NCI-H1048 (cell line): ENCODE measurements at places on chromosomes 2 and 18.

GRCh38 chr2:96233436-96233835, 24.8 kb upstream of the STARD7 start:
- no peak for DNase-seq

- DNase-seq, result no peak
Observed at GRCh38 chr2:171436307-171436706, 2.3 kb downstream of the DCAF17 start.

DNA sequence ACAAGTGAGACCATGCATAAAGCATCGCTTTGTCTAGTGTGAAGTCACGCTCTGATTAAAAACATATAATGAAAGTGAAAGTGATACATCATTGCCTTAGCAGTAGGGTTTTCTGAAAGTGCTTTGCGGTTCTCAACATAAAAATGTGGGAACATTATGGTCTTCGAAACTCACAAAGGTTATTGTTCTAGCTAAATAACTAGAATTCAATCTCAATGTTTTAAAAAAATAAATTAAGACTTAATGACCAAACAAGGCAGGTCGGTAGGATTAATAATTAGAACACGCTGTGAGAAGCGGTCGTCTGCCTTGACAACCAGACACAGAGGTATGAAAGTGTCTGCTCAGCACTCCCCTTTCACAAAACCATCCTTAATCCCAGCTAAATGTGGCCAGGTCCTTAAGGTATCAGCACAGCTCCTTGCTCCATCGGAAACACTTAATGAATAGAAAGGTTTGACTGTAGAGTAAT, 42.2 kb downstream of the KLHL14 start:
- DNase-seq, result no peak

- DNase-seq, result no peak
Observed at GRCh38 chr2:166106431-166107015, 21.3 kb downstream of the SCN1A start.

- DNase-seq, result no peak
Observed at GRCh38 chr2:172599947-172600346, 44.1 kb downstream of the PDK1 start.

DNA sequence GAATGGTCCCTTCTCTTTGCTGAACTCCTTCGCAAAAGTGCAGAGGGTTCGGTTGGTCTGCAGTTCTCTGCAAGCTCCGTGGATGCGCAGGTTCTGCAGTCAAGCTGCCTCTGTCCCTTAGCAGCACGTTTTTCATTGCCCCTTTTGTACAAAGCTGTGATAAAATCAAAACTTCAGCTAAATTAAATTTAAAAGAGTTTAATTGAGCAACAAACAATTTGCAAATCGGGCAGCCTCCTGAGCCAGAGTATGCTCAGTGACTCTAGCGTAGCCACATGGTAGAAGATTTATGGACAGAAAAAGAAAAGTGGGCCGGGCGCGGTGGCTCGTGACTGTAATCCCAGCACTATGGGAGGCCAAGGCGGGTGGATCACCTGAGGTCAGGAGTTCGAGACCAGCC, 18.8 kb downstream of the TSN start:
- no peak for DNase-seq

GRCh38 chr18:38909972-38910371, 1344.4 kb upstream of the CELF4 start:
- DNase-seq, result no peak

- no peak for DNase-seq
Observed at GRCh38 chr2:160790738-160791137, 297.1 kb upstream of the RBMS1 start.

GRCh38 chr2:240432820-240433801, 2.4 kb upstream of the GPC1 start:
- DNase-seq, result no peak

DNA sequence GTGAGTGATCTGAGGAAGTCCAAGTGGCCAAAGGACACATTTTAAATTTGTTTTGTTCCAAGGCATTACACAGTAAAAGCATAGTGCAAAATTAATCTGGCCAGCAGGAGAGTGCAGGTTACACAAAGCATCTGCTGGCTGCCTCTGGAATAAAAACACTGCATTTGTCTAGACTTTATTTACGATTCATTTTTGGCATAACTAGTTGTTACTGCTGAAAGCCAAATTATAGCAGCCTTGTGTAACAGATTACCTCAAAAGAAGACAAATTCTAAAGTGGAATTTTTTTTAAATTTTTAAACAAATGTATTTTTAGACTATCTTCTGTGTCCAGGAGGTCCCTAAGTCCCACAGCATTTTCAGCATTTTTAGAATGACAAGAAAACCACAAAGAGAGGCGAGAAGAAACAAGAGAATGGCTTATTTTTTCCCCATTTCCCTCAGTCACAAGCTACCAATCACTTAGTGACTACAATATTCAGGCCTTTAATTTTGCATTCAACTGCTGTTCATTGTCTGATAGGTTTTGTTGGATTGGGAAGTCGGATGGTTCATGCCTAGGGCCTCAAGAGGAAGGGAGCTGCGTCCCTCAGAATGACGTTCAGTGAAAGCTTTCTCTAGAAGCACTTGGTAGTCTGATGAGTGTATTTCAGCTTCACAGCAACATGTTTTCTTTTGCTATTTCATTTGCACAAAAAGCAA, 46.0 kb downstream of the TMEFF2 start:
- no peak for DNase-seq

DNA sequence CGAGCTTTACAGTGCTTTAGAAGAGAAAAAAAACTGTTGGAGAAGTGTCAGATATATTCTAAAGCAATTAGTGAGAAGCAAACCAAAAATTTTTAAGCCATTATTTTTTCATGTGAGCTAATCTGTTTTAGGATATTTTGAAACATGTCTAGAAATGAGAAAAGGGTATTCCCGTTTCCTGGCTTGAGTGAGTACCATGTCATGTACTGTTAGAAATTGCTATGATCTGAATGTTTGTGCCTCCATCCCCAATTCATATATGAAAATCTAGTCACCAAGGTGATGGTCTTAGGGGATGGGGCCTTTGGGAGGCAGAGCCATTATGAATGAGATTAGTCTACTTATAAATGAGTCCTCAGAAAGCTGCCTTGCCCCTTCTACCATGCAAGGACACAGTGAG, 493.3 kb upstream of the GCFC2 start:
- no peak for DNase-seq

GRCh38 chr18:77130229-77131099, 2.1 kb downstream of the MBP start:
- DNase-seq, result no peak

GRCh38 chr18:27605107-27605834, 420.2 kb upstream of the CHST9 start:
- peak; percentile 79 for DNase-seq

DNA sequence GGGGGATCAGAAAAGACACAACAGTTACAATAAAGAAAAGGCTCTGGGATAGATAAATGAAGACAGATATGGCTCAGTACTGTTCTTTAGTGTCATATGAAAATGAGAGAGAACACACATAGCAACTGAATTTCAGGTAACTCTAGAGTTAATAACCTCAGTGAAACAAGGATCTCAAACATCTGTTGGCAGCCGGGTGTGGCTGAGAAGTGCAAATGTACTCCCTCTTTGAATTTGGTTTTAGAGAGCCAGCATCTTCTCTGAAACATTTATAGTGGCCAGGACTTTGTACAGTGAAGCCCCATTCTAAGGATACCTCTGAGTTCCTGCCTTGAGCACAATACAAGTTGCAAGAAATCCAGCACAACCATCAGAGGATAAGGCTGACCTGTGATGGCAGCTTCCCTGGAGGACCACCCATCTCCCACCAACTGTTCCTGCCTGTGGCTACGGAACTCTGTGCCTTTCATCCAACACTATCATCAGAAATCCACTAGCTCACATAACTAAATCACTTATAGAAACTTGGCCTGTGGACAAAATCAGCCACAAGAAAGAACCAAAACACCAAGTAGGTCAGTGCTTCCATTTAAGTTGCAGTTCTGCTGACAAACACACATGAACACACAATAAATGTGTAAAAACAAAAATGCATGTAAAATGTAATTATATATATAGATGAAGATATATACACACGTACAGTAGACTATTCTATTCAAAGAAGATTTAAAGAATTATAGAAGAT, 37.3 kb upstream of the PEX13 start:
- no peak for DNase-seq

DNA sequence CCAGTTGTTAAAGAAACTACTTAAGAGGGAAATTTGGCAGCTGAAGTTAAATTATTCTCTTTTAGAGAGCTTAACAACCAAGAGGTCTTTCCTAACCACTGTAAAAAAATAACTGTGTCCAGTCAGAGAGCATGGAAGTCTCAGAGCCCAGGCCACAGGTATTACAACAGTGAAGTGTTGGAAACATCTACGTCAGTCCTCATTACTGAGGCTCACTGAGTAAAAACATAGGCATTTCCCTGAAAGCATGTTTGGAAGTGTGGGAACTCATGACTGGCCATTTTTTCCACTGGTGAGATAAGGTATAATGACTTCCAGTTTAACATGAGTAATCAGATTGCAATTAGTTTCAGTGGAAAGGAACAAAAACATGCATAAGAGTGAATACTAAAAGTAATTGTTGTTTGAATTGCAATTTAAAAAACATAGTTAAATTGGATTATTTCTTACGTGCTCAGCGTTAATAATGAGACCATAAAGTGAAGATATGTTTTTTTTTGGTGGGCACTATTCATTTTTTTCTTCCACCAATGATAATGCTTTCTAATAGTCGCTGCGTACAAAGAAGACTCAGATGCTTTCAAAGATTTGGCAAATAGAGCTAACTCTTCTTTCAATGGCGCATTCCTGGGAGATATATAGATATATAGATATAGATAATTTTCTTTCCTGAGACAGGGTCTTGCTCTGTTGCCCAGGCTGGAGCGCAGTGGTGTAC, 60.8 kb downstream of the EFEMP1 start:
- no peak for DNase-seq
